ENCODE measurements at places on chromosomes 3 and 15.
A peak's percentile ranks its signal among the peaks of the same experiment; 100 is the strongest.

DNA sequence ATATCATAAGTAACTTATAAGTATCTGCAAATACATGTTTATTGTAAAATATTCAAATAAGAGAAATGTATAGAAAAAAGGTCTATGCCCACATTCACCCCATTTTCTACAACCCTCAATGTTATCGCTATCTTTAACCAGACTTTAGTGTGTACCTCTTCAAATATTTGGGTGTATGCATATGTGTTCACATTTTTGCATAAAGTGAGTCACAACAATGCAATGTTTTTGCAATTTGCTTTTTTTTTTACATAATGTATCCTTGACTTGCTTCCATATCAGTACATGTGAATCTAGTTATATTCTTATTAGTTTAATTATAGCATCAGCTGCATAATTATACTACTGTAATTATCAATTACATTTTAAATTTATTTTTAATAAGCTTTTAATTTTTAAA lies 117.3 kb upstream of the LYSMD4 start:
- no peak for DNase-seq

GRCh38 chr3:42961633-42962032 lies 17.5 kb upstream of the GASK1A start:
- peak; percentile 62 for DNase-seq

DNA sequence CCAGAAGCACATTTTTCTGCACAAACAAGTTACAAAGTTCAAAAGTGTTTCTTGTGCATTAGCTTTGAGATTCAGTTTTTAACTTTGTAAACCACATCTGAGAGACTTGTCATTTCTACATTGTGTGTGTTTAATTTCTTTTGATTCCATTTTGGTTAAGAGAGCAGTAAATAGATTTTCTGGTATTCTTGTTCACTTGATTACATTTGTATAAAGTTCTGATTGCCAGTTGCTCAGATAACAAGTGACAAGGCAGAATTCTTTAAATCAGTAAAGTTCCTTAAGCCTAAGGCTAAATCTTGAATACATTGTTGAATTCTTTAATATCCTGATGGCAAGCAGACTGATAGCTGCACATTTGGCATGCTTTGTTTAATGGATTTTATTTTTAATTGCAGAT lies 3.1 kb upstream of the FBXO22 start:
- DNase-seq, result no peak

DNA sequence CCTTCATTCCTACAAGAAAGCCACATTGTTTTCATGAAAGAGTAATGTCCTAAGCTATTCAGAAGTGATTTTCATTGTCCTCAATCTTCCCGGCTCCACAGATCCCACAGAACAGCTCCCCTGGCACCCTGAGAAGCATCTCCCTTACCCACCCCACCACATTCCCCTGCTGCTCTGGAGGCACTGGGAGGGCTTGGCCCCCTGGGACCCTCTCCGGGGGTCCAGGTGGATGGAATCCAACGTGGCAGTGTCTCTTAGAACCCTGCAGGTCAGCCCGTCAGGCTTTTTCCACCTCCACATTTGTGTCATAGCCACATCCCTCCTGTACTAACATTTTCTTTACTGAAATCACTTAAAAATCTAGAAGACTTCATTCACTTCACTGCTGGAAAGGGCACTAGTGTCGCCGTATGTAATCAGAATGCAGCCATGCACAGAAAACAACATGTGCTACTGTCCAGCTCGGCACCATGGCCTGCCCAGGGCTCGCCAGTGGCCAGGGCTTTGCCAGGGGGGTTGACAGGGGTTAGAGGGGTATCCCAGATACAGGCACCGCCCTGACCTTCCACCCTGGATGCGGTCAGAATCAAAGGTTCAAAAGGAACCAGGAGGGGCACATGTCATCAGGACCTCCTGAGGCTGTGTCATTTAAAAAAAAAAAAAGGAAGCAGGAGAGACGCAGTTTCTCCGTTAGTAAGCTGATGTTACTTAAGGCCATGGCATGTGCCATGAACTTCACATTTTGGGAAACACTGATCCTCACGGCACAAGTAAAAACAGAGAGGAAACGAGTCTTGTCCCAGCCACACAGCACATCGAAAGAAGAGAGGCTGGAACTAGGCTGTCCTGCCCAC lies 106.3 kb downstream of the LSM3 start:
- peak; percentile 73 for DNase-seq

- no peak for DNase-seq
Observed at GRCh38 chr3:106065831-106066230, 197.0 kb upstream of the CBLB start.

GRCh38 chr3:149314807-149315578 lies 18.4 kb downstream of the TM4SF18 start:
- no peak for DNase-seq

GRCh38 chr3:9409981-9410854 lies 12.8 kb downstream of the SETD5 start:
- peak; percentile 64 for DNase-seq

GRCh38 chr15:63896336-63897115 lies 62.8 kb upstream of the HERC1 start:
- peak; percentile 94 for DNase-seq

- DNase-seq, result no peak
Observed at GRCh38 chr3:149845570-149846244, 32.7 kb downstream of the RNF13 start.

GRCh38 chr15:49415638-49416037 lies 7.4 kb upstream of the FGF7 start:
- peak; percentile 27 for DNase-seq

DNA sequence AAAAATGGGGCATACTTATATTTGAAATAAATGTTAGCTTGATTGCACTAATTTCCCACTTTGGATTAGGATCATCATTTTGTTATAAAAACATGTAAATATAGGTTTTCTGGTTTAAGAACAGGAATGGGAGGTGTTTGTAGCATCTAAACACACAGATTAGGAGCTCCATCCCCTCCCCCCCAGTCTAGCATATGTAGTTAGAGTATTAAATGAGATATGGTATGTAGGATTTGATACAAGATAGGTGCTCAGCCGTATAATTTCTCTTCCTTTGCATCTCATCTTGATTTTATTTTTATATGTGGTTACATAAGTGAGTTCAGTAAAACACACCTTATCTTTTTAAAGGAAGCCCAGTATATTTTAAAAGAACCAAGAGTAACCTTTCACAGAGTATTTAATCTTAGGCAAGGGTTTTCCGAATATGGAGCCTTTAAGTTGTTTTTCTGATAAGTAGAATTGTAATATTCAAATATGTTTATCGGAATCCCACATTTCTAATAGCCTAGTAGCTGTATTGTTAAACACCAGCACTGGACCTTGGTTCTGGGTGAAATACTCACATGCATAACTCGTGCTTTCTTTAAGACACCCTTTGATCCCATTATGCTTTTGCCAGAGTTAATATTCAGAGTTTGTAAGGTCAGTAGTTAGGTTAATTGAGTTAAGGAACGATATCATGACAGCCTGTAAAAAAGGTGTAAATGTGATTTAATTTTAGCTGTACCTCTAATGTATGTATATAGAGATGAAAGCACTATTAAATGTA lies 2.3 kb downstream of the SLC25A36 start:
- no peak for DNase-seq

DNA sequence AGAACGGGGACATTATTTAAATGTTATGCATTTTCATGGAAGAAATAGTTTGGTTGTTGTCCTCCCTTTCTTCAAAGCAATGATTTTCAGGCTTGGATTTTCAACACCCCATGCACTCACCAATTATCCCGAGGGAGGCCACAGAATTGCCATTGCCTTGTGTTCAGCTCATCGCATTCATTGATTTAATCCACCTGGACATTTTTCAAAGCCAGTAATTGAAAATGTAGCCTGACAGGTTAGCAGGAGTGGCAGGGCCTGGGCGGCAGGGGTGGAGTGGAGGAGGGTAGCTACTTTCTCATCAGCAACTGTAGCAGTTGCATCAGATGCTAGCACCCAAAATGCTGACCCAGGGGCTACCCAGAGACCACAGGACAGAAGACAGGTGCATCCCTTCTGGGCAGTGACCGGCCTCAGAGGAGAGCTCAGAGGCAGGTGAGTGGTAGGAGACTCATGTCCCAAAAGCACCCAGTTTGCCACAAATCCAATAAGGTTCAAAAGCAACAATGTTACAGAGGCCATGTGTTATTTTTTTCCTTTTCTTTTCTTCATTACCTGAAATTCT lies 242.4 kb downstream of the CD47 start:
- no peak for DNase-seq

DNA sequence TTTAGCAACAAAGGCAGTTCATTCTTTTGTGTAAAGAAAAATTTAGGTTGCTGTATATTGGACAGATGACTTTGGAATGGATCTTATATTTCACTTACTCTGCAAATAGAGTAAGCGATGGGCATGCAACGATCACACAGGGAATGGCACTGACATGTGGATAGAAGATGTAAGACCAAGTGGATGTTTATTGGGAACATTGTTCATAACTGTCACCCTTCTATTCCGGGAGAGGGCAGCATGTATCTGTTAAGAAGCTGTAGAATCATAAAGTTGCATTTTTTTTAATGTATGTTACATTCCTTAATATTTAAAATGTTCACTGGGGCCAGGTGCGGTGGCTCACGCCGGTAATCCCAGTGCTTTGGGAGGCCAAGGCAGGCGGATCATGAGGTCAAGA lies 41.2 kb downstream of the HPS3 start:
- DNase-seq, result no peak

GRCh38 chr3:195103623-195104022 lies 167.3 kb downstream of the XXYLT1 start:
- DNase-seq, result peak; percentile 23

- DNase-seq, result no peak
Observed at GRCh38 chr3:49658711-49659110, 15.4 kb upstream of the APEH start.

GRCh38 chr3:122810734-122811133 lies 15.9 kb downstream of the SLC49A4 start:
- no peak for DNase-seq

- no peak for DNase-seq
Observed at GRCh38 chr3:172991424-172991996, 149.5 kb downstream of the SPATA16 start.

DNA sequence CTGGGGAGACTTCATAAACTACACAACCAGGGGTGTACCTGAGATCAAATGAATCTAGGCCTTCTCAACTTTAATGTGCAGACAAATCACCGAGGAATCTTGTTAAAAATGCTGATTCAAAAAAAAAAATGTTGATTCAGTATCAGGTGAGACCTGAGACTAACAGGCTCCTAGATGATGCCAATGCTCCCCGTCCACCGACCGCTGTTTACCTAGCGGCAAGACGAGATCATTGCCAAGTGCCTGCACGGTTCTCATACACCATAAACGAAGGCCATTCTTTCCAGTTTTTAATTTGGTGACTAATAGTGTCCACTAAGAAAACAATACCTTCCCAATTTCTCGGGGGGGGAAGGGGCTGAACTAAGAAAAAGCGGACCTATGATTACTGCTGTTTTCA lies 2.5 kb upstream of the FSIP1 start:
- DNase-seq, result no peak

DNA sequence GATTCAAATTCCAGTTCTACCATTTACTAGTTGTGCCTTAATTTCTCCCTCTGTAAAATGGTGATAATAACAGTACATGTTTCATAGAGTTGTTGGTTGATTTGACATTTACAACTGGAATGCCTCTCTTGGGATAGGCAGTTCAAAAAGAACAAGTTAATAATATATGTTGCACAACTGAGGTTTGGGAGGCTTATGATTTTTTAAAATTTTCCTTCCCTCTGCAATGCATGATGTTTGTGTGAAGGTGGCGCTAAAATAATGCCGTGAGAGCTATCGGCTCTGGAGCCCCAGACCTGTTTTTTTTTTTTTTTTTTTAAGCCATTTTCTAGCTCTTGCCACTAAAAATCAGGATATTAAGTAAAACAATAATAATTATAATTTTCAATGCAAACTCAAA lies 18.6 kb downstream of the DNAJB11 start:
- DNase-seq, result no peak

DNA sequence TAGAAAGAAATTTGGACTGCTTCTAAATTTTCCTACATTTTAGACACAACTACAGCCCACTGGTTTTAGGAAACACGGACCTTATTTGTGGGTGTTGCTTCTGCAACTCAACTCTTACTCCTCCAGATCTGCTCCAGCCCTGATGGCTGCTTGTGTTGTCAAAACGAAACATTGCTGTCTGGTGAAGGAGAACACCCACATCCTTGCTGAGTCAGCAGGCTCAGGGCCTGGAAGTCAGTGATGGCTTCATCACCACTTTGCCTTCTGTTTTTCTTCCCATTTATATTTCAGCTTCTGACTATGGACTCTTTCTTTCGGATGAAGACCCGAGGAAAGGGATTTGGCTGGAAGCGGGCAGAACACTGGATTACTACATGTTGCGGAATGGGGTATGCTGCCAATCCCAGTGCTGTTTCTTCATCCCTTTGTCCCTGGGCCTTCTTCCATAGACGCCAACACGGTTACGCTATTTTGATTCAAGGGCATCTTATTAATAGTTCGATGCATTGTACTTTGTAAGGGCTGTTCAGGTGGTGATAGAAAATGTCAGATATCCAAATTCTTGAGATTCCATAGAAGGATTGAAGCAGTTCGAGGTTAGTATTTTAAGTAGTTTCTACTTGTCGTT lies 392.6 kb upstream of the TPM1 start:
- DNase-seq, result peak; percentile 86

- DNase-seq, result peak; percentile 72
Observed at GRCh38 chr3:8491271-8492144, 10.1 kb upstream of the LMCD1 start.

DNA sequence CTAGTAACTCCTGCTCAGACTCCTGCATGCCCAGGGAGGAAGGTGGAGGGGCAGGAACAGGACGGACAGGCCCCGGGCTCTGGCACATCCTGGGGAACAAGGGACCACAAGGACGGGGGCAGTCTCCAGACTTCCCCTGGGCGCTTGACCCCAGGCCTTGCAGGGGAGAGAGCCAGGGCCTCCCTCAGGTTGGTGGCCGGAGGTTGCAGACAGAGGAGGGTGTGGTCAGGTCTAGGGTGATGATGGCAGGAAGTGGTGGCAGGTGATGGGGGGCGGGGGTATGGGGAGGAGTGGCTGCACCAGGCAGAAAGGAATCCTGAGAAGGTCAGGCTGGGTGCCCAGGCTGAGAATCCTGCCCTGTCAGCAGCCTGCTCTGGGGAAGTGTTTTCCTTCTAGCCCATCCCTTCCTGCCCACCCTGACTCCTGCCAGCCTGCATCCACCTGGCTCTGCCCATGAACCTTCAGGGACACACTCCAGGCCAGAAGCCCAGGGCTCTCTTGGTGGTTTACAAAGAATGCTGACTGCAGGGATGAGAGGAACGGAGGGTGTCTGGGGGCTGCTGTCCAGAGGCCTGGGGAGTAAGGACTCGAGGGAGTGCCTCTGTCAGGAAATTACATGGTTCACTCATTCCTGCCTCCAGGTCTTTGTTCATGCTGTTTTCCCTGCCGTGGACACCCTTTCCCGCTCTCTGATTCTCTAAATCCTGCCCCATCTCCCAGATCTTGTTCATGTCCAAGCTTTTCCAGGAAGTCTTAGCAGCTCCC lies 15.8 kb downstream of the LOXL1 start:
- no peak for DNase-seq

DNA sequence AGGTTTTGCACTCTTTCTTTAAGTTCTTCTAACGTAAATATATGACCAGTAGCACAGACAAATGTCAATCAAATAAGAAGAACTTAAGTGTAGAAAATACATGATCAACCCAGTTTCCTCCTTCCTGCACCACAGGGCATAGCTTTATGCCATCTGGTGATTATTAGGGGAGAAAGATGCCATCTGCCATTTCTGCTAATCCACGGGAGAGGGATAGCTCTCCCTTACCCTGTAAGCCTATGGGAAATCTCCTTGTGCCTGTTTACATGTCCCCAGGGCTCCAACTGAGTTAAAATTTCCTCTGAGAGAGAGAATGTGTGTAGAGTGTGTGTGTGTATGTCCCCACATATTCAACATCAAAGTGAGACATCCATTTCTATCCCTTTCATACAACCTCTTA lies 135.9 kb downstream of the RSL24D1 start:
- no peak for DNase-seq
